ENCODE measurements at places on chromosomes 5 and 9.

DNA sequence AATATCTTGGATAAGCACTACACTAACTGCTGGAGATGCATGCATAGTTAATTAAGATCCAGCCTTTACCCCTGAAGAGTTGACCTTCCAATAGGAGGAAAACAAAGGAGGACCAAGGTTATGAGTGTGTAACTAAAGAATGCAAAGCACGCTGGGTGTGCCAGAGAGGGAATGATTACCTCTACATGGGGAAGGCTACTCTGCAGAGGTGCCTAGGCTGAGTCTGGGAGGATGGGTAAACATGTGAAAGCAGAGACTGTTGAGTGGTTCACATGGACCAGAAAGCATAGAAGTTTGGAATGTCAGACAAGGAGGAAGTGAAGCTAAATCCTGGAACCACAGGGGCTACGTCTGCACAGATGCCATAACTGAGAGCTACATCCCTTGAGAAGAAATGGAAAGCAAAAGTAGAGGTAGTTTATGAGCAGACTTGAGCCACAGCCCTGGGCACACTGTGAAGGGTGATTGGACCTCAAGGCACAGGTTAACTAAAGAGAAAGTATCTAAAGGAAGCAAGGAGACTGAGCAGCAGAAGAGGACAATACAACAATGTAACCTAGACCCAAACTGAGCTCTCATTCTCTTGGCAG lies 176.2 kb downstream of the DENND1A start:
- no peak for DNase-seq

GRCh38 chr9:76662476-76663281 lies 101.6 kb upstream of the PCA3 start:
- peak; percentile 66 for DNase-seq

DNA sequence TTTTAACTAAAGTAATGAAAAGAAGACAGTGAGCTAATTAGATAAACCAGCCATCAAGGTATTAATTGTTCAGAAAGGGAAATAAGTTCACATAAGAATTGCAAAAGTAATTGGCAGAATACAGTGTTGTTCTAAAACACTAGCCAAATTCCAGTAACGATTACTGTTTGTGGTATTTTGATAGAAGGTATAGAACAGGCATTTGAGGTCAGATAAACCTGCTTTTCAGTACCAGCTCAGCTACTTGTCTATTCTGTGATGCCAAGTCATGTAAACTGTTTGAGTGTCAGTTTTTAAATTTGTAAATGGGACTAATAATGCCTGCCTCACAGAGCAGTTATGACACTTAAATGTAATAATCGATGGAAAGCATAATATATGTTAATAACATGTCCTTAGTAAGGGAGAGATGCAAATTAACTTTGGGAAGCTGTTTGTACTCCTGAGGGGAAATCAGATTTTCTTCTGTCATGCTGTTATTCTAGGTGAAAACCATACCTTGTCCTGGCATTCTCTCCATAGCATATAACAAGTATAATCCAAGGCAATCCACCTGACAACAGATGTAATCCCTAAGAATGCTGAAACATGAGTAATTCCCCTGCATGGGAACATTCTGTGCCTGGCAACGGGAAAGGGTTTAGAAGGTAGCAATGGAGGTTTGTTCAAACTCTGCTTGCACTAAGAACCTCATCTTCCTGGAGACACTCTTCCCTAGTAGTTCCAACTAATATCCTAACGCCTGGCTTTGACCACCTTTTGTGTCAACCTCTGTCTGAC lies 509.5 kb upstream of the PAPPA start:
- no peak for DNase-seq

DNA sequence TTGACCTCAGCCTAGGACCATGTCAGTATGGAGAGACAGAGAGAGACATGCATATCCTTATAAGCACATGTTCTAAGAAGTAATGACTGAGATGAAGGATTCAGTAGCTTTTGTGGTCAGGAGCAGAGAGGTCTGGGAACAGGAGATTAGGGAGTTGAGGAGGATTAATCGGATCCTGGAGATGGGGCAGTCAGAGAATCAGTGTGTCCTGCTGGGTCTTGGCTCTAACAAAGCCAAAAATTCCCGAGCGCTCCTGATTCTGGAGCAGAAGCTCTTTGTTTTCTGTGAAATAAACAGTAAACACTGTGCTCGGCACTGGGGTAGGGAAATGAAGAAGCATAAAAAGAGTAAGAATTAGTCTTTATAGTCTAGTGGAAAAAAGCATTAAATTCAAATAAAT lies 520.0 kb upstream of the CLINT1 start:
- DNase-seq = no peak

DNA sequence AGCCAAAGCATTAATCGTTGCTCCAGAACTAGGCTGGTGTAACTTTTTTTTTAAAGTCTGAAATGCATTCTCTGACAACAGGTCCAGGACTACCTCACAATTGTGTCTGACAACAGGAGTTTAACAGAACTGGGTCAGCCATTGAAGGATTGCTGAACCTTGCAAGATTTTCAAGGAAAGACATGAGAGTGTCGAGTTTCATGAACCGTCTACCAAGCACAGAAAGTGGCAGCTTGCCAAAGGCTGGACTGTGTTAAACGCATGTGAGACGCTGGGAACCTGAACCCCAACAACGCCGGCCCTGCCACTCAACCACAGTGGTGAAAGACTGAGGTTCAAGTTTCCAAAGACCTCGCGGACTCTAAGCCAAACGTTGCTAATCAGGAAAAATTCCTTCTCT lies 79.1 kb downstream of the LHFPL2 start:
- DNase-seq = peak; percentile 70

DNA sequence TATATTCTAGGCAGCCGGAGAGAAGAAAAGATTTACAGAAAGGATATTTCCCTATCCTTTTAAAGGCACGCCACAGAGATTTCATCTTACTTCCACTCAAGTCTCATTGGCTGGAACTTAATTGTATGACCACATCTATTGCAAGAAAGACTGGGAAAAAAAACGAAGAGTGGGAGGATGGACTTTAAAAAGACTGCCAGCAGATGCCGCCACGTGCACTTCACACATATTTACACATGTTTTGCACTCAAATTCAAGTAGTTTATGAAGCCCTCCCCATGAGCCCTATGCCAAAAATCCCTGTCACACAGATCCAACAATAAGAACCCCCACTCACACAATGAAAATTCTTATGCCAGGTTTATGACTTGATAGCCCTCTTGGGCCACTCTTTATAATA lies 138.5 kb upstream of the TYRP1 start:
- no peak for DNase-seq

GRCh38 chr9:120579139-120580050 lies 572 bp downstream of the CDK5RAP2 start:
- peak; percentile 15 for DNase-seq
